EL (cell line): ENCODE measurements at places on chromosomes 1 and 21.

- no peak for DNase-seq
Measured at GRCh38 chr1:8352886-8353785, 35.2 kb downstream of the SLC45A1 start.

DNA sequence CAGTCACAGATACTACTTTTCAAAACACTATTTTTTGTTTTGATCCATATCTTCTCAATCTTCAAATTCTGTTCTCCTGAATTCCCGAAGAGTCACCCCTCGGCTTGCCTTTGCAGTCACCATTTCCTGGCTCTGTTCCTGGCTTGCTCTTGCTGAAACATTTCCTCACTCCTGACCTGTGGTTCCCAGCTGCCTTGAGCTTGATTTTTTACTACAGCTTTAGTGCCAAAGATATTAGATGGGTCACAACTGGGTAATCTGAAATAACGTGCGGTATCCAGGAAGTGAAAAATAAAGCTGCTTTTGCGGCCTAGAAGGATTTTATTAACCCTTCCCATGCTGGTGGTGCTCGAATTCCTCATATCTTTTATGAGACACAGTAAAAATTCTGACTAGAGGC is 318.8 kb downstream of the PCP4 start:
- peak; percentile 7 for DNase-seq

GRCh38 chr1:51157395-51157794 is 55.4 kb downstream of the C1orf185 start:
- no peak for DNase-seq

GRCh38 chr1:55234016-55234415 is 18.9 kb upstream of the USP24 start:
- DNase-seq = peak; percentile 80

GRCh38 chr1:209652873-209653401 is 712 bp upstream of the LAMB3 start:
- DNase-seq = peak; percentile 50

- DNase-seq = peak; percentile 91
Measured at GRCh38 chr21:26846036-26846931, 1.1 kb upstream of the ADAMTS1 start.

- no peak for DNase-seq
Measured at GRCh38 chr1:244804841-244805240, 30.6 kb upstream of the COX20 start.

GRCh38 chr1:235023711-235024439 is 104.8 kb downstream of the TOMM20 start:
- no peak for DNase-seq

DNA sequence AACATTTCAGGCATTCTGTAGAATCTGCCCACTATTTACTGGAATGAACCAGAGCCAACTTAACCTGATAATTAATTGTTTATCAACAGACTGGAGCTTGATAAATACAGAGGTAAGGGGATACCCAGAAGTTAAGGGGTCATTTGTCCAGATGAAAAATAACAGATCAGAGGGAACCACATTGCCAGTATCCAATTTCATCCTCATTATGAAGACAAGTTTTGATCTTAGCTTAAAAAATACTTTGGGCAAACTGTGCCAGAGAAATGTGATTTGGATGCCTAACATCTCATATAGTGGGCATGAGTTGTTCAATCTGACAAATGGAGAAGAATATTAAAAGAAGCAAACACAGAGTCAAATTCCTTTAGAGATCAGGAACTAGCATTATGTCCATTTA is 63.7 kb downstream of the IFI44 start:
- no peak for DNase-seq

GRCh38 chr1:152967201-152967600 is 3.2 kb upstream of the SPRR4 start:
- no peak for DNase-seq

DNA sequence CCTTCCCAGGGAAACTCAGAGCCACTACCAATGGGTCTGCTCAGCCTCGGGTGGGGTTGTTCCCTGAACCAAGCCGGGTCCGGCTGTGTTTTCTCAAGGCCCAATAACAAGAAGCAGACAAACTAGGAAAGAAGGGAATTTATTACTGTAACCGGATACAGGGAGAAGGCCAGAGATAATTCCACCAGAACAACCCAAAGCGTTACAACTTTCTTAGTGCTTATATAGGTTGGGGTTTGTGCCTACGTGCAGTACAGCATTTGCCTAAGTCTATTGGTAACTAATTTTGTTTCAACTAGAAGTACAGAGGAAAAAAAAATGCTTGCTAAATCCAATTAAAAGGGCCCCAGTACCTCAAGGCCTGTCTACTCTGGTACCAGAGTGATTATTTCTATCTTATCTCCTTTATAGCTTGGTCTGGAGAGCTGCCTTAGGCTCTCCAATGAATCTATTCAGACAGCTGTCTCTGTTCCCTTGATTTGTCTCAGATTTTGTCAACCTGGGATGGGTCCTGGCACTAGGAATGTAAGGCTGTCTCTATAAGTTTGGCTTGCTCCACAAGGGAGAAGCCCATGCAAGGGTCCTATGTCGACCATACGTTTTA is 57.3 kb upstream of the CCDC190 start:
- DNase-seq = no peak

DNA sequence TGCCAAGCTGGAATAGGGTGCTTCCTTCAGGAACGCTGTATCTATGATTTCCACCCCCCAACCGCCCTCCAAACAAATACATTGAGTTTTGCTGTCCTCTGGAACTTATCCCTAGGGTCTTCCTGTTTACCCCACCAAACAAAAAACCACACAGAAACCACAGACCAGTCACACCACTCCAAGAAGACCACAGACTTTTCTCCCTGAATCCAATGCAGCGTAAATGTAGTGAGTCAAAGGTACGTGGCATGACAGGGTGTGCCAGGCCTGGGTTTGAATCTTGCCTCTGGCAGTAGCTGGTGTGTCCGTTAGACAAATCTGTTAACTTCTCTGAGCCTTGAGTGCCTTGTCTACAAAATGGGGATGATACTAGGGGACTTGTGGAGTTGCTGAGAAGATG is 27.8 kb downstream of the ASAP3 start:
- DNase-seq = peak; percentile 73

GRCh38 chr1:154434346-154435085 is 29.4 kb downstream of the IL6R start:
- DNase-seq = no peak

GRCh38 chr1:89041721-89042120 is 19.1 kb upstream of the GBP3 start:
- no peak for DNase-seq

GRCh38 chr1:235129774-235130570 is 1.3 kb upstream of the TOMM20 start:
- no peak for DNase-seq

GRCh38 chr1:56591909-56592308 is 12.5 kb upstream of the PLPP3 start:
- DNase-seq = no peak

- DNase-seq = no peak
Measured at GRCh38 chr1:223514644-223515043, 121.4 kb downstream of the CCDC185 start.

DNA sequence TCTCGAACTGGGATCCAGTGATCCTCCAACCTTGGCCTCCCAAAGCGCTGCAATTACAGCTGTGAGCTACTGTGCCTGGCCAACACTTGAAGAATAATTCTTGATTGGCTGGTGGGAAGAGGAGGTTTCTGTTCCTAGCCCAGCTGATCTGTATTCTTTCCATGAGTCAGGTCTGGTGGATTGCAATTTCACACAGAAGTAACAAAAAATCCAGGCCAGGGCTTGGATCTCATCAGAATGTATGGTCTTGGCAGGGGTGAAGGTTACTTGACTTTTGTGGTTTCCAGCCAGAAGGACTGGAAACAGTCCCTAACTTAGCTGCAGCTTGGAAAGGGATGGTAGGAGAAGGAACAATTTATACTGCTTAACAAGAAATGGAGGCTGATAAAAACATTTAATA is 5.1 kb upstream of the HP1BP3 start:
- peak; percentile 74 for DNase-seq

DNA sequence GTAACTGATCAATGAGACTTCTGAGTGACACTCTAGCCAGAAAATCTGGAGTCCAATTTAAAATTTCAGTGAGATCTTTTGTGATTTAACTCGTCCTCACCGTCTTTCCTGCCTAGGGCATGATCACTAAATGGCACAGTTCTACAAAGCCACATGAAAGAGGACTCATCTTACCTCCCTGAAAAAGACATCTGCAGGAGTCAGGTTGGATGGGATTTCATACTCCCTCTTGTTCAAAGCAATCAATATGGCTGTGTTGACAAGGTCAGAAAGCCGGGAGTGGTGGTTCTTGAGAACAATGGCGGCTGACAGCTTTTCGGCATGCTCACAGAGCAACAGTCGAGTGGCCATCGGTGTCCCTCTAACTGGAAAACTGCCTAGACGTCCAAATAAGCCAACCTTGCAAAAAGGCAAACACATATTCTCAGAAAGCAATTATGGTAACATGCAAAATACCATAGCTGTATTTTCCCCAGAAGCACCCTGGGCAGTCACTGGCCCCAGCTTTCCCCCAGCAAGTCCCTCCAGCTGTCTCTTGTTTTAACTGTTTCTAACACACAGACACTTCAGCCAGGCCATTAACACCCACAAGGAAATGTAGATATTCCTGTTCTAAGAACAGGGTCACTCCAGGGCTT is 36.6 kb upstream of the ACTA1 start:
- DNase-seq = no peak

DNA sequence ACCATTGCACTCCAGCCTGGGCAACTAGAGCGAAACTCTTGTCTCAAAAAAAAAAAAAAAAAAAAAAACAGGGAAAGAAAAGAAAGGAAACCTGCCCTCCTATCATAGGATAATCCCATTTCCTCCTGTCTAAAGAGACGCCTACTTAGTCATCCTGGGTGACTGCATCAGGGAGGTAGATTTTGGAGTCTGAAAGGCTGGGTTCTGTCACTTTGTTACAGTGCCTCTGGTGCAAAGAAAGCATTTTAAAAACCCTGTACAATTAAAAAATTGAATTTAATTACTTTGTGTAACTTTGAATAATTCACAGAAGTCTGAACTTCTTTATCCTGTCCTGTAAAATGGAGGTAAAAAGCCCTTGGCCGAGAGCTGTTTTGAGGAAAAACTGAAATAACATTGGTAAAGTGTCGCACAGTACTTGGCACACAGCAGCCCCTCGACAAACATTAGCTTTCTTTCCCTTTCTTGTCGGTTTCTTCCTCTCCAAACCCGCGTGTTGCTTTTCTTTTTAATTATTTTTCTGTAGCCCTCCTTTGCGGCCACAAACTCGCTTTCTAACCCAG is 657 bp upstream of the HDAC1 start:
- peak; percentile 68 for DNase-seq

DNA sequence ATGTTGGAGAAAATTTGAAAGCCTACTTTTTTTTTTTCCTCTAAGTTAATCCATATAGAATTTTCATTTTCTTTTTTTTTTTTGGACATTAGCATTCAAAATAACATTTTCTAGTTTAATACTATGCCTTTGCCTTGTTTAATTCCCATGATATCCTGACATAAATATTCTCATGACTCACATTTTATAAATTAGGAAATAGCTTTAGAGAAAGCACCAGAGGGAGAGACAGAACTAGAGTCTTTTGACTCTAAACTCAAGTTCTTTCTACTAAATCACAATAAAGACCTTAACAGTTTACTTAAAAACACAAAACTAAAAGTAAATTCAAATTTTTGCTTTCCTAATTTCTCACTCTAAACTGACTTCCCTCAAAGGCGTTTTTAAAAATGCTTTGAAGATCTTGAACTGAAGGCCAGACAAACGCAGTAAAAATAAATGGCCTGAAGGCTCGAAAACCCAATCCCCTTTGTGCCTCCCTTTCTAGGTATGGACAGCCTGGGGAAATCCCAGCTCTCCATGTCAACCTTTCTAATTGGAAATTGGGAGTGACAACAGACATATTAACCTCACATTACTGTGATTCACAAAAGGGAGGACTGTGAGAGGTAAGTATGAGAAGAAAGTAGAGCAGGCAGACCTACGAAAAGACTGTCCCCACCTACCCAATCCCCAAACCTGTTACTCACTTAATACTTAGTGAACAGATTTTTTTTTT is 104.6 kb downstream of the ENAH start:
- no peak for DNase-seq

GRCh38 chr21:38729754-38730379 is 75.9 kb upstream of the ETS2 start:
- peak; percentile 73 for DNase-seq

DNA sequence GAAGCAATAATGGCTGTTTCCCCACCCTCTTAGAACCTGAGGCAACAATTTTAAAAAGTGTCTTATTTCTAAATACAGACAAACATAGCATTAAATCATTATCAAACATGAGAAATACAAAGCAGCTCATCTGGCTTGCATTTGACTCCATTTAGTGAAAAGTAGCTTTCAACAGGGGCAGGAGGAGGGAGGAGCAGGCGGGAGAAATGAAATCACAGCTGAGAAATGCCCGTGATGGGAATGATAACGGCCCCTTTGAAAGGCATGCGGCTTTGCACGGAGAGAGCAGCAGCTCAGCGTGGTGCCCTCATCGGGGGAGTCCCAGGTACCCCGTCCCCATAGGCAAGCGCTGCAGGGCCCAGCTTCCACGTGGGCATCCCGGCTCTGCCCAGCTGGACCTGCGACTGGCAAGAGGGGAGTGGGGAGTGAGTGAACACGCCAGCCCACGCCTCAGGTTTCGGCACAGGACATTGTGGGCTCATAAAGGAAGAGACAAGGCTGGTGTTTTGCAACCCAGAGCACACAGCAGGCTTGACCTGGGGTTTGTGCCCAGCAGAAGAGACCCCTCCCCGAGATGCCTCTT is 134.6 kb downstream of the NPHP4 start:
- DNase-seq = no peak

DNA sequence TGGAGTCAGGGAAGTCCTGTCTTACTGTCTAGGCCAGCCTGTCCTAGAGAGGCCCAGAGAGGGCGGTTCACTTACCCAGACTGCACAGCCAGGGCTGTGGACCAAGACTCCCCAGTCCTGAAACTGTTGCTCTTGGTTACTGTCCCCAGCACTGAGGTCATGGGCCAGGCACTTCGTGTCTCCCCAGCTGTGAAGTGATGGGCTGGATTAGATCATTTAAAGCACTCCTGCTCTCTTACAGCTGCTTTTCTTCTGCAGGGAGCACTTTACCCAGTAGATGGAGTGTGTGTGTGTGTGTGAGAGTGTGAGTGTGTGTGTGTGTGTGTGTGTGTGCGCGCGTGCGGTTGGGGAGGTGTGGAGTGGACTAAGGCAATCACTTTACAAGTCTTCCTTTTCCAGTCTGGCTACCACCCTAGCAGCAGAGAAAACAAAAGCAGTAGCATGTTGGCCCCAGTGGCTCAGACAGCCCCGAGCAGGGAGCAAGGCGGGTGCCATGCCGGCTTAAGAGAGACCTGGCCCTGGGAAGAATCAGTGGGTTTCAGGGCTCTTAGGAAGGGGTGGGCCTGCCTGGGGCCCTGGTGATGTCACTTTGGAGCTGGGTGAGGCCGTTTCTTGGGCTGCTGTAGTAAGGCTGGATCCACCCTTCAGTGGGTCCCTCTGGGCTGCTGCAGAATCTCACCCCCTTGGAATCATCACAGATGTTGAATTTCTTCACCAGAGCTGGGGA is 2.4 kb downstream of the SPSB1 start:
- peak; percentile 59 for DNase-seq
